Non-pigmented ciliary epithelial cell (primary cell): ENCODE measurements at places on chromosomes 4 and X.
A peak's percentile ranks its signal among the peaks of the same experiment; 100 is the strongest.

DNA sequence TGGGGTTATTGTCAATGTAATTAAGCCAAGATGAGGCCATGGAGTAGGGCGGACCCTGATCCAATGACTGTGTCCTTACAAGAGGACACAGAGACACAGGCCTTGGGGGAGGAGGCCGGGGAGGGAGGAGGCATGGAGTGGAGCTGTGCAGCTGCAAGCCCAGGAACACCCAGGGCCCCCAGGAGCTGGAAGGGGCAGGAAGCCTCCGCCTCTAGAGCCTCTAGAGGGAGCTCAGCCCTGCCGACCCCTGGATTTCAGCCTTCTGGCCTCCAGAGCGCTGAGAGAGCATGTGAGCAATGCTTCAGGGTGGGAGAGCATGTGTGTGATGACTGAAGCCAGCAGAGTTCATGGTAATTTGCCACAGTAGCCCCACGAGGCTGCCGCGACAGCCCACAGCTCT lies 234.6 kb downstream of the AFAP1 start:
- DNase-seq = no peak

- no peak for DNase-seq
These were observed 91.2 kb downstream of the LRP2BP start for GRCh38 chr4:185304541-185304940.

GRCh38 chrX:11461201-11462001 lies 168.2 kb downstream of the AMELX start:
- no peak for DNase-seq

DNA sequence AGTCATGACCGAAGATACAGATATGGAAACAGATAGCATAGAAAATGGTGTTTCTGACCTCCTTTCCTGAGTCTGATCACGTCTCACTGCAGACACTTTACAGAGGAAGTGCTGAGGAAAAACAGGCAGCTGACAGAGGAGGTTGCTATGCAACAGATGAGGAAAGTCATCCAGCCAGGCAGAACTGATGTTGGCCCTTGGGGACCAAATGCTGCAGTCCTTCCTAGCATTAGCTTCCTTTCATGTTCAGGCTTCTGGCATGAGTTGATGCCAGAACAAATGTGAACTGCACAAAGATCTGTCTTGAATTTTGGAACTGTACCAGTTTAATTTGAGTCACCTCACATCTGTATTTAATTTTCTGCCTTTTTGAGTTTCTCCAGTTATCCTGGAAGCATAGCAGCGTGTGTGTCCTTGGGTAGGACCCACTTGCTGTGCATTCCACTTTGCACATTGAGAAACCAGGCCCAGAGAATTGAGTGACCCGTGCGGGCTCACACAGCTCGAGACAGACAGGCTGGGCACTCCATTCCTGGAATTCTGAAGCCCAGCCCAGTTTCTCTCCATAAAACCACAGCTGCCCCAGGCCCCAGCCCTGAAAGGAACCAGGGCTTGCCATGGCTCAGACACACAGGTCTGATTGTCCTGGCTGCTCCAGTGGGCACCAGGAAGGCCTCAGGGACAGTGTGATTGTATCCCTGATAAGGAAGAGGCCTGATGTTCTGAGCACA lies 1.4 kb upstream of the MAGED1 start:
- no peak for DNase-seq

GRCh38 chr4:115323106-115323707 lies 209.8 kb upstream of the NDST4 start:
- DNase-seq = no peak

DNA sequence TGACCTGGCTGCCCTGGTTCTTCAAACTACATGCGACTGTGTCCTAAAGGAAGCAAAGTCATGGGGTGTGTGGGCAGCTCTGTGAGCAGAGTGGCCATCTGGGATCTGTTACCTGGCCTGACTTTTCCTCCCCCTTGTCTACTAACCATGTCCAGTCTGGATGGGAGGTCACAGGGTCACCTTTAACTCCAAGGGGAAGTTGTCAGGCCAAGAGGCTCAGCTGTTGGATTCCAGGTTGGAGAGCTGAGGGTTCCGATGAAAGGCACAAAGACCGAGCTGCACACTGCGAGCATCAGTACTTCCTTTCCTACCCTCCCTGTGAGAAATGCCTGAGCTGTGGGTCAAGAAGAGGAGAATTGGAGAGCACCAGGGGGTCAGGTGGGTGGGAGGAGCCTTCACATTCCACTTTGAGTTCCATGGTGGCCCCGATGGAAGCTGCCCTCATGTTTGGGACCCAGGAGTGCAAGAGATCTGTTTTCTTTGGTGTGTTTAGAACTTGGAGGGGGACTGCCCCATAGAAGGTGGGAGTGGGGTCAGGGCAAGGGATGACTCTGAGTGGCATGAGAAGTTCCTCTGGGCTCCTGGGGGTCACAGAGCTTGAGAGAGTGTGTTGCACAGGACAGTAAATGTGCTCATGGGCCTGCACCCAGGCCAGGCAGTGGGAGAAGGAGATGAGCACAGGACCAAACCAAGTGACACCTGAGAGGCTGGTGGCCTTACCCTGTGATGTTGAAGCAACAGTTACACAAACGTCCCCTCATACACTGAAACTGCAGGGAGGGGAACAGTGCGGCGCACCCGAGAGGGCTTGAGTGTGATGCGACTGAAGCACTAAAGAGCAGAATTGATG lies 36.2 kb downstream of the RGS12 start:
- no peak for DNase-seq

DNA sequence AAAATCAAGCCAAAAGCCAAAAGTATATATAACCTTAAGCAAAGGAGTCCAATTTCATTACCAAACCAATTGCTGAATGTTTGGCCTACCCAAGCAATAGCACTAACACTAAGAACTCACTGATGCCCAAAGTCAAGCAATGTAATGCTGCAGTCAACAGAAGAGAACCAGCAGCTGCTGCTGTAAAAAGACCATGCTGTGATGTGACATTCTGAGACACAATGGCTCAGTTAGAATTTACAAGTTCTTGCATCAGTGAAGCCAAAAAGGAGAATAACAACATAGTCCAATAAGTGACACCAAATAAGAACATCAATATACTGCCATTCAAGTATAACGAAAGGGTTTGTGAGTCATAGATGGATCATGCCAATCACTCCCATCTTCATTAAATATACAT lies 514.0 kb upstream of the DIAPH2 start:
- DNase-seq = no peak

DNA sequence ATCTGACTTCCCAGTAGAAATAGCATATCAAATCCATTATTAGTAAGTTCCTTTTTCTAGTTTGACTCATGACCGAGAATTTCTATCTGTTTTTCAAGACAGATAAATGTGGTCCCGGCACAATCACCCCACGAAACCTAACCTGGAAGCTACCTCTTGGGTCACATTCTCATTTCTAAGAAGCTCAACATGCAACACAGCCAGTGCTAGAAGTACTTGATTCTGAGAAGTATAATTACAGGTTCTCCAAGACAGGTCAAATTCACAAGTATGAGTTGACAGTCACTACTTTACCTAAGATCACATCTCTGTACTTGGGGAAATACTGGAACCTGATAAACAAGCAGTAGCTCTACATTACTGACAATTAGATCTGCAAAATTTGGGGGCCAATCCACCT lies 54.0 kb upstream of the PLAC1 start:
- DNase-seq = no peak

- no peak for DNase-seq
These were observed 181.0 kb upstream of the MAMLD1 start for GRCh38 chrX:150182161-150182560.

- DNase-seq = no peak
These were observed 162.8 kb upstream of the VCX start for GRCh38 chrX:7680181-7680580.

DNA sequence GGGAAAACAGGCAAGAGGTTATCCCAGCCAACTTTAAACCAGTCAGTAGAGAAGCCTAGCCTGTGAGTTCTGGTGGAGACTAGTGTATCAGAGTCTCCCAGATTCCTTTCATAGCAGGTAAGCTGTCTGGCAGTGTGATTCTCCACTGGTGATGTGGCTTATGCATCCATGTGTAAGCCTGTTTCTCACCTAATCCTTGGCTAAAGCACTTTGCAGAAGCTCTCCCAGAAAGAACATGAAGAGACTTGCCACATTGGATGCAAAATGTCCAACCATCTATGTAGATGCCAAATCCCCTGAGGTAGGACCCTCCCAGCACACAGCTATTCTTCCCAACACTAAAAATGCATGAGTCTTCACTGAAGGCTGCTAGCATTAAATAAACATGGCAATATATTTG lies 111.7 kb downstream of the CHRNA9 start:
- no peak for DNase-seq

DNA sequence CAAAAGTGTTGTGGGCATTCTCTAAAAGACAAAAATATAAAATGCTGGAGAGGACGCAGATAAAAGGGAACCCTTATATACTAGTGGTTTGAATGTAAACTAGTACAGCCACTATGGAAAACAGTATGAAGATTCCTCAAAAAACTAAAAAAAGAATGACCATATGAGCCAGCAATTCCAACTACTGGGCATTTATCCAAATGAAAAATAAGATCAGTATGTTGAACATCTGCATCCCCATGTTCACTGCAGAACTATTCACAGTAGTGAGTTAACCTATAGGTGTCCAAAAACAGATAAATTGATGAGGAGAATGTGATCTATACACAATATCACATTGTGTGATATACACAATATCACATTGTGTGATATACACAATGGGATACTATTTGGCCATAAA lies 1615.3 kb downstream of the PCDH18 start:
- DNase-seq = peak; percentile 14

- no peak for DNase-seq
These were observed 361.0 kb upstream of the FAT1 start for GRCh38 chr4:187084701-187085100.

GRCh38 chrX:129035180-129035579 lies 488.1 kb downstream of the SMARCA1 start:
- no peak for DNase-seq

DNA sequence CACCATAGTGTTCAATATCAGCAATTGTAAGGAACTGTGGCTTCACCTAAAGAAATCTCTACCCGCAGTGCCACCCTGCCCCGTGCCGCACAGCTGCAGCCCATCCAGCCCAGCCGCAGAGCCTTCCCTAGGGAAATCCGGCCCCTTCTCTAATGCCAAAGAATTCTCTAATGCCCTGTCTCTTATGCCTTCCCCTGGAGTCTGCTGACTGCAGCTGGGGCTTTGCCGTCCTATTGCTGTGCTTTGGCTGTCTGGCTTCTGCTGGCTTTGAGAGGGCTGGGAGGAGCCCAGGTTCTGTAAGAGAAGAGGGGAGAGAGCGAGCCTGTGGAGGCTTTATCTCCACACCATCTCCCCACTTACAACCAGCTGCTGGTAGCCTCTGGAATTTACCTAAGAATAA lies 85.9 kb upstream of the HELT start:
- no peak for DNase-seq

DNA sequence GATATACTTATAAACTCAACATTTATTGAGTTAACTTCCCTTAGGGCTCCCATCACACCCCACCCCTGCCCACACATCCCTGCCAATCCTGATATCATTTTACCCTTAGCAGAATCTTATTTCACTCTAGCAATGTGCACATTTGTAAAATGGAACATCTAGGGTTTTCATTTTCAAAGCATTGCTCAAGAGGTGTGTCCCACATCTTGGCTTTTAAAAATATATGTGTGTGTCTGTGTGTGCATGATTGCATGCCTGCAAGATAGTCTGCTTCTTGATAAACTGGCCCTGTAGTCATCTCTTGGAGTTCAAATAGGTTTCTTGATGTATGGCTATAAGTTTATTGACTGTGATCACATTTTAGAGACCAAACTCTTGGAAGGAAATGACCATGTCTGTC lies 26.4 kb upstream of the EGF start:
- no peak for DNase-seq

DNA sequence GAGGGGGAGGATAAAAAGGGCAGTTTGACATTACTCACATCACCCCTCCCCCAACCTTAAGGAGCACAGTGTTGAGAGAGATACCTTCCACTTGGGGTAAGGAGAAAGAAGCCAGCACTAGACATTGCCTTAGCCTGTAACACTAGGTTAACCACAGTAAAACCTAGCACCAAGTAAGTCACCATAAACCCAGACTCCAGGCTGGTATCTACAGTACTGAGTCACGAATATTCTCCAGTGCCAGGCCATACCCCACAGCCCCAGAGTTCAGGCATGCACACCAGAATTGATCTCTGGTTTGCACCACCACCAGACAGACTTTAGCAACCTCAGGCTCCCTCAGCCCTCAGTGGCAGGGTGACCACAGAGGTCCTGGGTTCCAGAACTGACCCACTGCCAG lies 570.4 kb downstream of the PRR32 start:
- no peak for DNase-seq

GRCh38 chr4:112277220-112277619 lies 8.5 kb downstream of the TIFA start:
- DNase-seq = no peak

GRCh38 chr4:139278485-139278884 lies 1.5 kb downstream of the MGARP start:
- no peak for DNase-seq

- DNase-seq = no peak
These were observed 718 bp downstream of the SPIN3 start for GRCh38 chrX:56994375-56995270.

GRCh38 chr4:182492423-182492822 lies 249.2 kb downstream of the TENM3 start:
- peak; percentile 38 for DNase-seq

- no peak for DNase-seq
These were observed 370.8 kb downstream of the FSTL5 start for GRCh38 chr4:161792991-161793390.

GRCh38 chr4:160202802-160203201 lies 1099.9 kb downstream of the RAPGEF2 start:
- DNase-seq = no peak

- no peak for DNase-seq
These were observed 1.7 kb upstream of the AFAP1 start for GRCh38 chr4:7941111-7941964.

- no peak for DNase-seq
These were observed 19.5 kb downstream of the COMMD8 start for GRCh38 chr4:47444031-47444430.

GRCh38 chr4:137609718-137610430 lies 77.6 kb upstream of the PCDH18 start:
- DNase-seq = no peak

- DNase-seq = no peak
These were observed 17.0 kb upstream of the MAGED1 start for GRCh38 chrX:51876441-51876840.

DNA sequence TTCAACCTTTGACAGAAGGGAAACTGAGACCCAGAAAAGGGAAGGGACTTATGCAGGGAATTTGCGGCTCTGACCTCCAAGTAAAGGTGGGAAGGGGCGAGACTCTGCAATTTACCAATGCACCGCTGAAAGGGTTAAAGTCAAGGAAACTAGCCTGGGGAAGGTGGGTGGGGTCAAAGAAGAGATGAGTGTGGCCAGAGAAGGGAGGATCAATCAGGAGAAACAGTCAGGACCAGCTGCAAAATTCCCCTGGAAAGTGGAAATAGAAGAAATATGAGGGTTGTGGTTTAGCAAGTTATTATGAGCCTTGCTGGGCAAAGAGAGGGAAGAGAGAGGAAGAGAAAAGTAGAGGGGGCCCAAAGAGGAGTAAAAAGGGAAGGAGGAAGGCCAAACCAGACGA lies 30.5 kb downstream of the STARD8 start:
- DNase-seq = no peak

GRCh38 chr4:6395466-6396228 lies 76.8 kb downstream of the PPP2R2C start:
- no peak for DNase-seq
